ENCODE measurements at places on chromosomes 7 and 10.

DNA sequence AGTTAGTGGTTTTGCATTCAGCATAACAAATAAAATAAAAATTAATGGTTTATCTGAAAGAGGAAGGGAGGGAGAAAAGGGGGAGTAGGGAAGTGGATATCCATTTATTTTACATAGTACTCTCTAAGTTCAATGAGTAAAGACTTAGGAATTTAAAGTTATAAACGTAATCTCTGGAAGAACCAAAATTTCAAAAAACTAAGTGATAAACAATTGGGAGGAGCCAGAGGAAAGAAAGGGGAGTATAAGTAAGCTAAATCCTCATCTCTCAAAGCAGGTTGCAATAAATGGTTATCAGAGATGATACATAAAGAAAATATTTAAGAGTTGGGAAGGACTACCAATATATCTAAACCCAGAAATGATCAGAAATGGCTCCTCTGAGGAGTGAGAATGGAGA is 46.4 kb downstream of the ANK3 start:
- DNase-seq: no peak

DNA sequence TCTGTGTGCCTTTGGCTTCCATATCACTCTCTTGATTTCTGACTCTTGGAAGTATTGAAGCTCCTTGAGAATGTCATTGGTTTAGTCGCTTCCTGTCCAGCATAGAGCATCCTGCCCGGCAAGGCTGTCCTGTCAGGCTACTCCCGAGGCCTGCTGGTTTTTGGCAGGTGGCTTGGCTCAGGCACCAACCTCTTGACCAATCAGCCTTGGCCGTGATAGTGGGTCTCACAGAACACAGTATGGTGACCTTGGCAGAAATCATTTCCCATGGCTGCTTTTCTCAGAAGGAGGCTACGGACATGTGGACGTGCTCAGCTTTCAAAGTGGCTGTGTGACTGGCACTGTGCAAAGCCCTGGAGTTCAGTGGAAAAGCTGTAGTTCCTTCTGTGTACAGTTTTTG is 516.9 kb downstream of the REEP3 start:
- no peak for DNase-seq

DNA sequence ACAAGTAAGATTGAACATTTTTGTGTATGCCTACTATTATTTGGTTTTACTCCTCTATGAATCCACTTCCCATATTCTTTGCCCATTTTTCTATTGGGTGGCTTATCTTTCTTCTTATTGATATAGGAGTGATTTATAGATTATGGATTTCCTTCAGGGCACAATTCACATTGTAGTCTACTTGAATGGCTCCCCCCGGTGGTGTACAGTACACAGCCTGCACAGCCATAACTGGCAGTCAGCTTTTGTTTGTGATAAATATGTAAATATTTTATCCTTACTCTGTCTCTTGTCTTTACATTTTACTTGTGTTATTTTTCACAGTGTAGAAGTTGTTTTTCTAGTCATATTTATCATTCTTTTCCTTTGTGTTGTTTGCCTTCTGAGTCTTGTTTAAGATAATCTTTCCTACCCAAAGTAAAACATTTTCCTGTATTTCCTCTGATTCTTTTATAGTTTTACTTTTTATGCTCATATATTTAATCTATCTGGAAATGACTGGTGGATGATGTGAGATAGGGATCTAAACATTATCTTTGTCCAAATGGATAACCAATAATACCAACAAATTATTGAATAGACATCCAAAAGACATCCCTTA is 23.9 kb upstream of the CALD1 start:
- peak; percentile 21 for DNase-seq

GRCh38 chr10:2620827-2621521 is 446.4 kb upstream of the PFKP start:
- no peak for DNase-seq

- no peak for DNase-seq
These were observed 166.9 kb upstream of the RNF32 start for GRCh38 chr7:156473476-156474240.

DNA sequence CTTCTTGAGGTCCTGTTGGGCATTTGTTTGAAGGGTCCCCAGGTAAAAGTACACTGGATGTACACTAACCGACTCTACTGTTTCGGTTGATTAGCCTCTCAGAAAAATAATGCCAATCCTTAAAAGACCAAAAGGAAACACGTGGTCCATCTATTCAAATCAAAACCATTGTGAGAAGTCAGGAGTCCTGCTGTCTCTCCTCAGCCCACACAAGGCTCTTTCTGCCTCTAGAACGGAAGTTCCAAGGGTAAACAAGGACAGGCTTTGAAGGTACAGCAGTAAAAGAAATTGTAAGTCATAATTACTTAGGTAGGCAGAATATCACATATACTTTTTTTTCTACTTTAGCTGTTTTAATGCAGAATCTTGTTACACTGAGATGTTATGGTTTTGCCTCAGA is 71.7 kb upstream of the TPK1 start:
- no peak for DNase-seq

All from stimulated activated CD8-positive, alpha-beta memory T cell treated with anti-CD3 and anti-CD28 coated beads, Interleukin-7, amount 100 ng/mL, for 48 hours (primary cell).